ENCODE measurements at places on chromosomes 7 and 10.

DNA sequence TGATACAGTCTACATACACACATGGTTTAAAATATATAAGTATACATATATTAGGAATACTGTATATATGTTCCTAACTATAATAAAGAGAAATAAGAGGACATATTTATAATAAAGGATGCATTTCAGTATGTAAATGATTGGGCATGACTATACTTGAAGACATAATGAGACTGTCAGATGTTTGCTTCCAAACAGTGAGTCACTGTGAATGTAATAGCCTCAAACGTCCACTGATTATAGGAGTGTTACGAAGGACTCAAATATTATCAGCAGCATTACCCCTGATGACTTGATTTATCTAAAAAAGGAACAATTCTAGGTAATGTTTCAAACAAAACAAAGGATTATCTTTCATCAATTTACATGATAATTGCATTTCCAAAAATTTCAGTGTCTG is 39.9 kb upstream of the NRBF2 start:
- DNase-seq, result no peak

DNA sequence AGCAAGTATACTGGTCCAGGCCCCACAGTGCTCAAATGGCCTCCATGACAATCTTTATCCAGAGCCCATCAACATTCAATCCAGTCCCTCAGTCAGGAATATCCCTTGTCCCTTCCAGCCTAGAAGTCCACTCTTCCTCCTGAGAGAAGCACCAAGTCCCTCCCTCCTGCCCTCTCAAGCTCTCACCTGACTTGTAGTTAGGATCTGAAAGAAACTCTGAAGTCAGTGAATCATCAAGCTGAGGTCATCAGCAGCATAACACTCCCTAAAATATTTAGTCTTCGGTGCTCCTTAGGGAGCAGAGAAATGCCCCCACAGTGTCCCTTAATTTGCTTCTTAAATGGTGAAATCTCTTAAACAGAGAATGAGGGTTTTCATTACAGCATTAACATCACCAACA is 31.0 kb downstream of the GRM8 start:
- no peak for DNase-seq

- DNase-seq, result no peak
Measured at GRCh38 chr7:2873686-2874551, 29.8 kb upstream of the GNA12 start.

DNA sequence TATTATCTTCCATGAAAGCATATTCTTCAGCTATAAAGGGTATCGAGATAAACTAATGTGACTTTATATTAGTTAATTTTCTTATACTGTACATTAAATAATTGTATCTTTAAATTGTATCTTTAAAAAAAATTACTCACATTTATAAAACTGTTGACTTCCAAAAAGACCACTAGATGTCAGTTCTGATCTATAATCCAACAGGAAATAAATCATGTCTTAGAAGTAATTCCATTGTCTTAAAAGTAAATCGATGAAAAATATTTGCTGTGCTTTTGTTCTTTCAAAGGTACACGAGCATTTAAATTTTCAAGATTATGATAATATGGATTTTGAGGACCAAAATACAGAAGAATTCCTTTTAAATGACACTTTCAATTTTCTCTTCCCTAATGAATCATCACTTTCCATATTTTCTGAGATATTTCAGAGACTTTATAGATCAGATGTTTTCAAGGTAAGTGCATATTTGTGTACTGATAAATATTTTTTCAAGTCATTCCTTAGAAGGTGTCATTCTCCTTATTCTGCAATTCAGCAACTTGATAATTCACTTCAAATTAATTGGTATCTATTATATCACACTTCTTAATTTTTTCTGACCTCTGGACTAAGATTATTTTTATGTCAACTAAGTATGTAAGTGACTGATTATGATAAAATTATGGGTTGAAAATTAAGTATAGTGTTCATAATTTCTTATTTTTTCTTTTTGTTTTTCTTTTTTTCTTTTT is 138.5 kb downstream of the CPED1 start:
- no peak for DNase-seq

DNA sequence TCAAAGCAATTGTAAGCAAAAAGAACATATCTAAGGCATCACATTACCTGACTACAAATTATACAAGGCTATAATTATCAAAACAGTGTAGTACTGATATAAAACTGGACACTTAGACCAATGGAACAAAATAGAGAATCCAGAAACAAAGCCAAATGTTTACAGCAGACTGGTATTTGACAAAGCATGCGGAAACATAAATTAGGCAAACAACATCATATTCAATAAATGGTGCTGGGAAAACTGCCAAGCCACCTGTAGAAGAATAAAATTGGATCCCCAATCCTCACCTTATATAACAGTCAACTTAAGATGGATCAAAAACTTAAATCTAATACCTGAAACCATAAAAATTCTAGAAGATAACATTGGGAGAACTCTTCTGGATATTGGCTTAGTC is 240.8 kb upstream of the POM121L12 start:
- DNase-seq, result no peak

- DNase-seq, result no peak
Measured at GRCh38 chr10:60967854-60968484, 24.0 kb upstream of the RHOBTB1 start.

DNA sequence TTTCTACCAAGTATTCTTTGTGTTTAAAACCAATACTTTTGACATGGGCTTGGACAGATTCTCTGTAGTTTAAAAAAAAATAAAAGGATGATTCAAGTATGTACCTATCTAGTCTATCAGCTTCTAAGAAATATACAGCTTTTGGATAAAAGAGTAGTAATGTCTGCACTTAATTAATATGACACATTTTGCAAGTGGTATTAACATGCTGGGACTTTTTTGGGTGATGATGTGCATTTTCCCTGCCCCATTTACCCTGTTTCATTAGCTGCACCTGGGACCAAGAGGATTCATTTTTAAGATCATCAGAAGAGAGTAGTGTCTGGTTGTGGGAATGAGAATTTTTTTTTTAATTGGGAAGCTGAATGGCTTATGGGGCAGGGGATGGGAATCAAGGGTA is 236.2 kb upstream of the KLF14 start:
- DNase-seq, result no peak

- DNase-seq, result no peak
Measured at GRCh38 chr10:103548581-103549348, 55.3 kb downstream of the NEURL1 start.

DNA sequence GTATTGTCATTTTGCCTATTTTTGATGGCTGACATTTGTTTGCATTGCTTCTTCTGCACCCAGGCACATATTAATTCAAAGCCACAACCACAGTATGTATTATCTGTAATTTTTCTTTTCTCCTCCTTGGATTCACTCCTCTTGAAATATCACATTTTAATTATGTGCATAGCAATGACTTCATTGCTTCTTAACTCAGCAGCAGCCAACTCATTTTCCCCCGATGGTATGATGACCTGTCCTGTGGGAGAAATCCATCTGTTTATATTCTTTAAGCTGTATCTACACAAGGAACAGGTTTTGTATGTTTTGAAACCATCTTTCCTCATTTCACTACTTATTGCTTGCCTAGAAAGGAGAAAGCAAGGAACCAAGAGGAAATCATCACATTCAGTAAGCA is 588.8 kb downstream of the INHBA start:
- DNase-seq, result no peak

- no peak for DNase-seq
Measured at GRCh38 chr10:38093816-38094157, 350 bp upstream of the ZNF37A start.

GRCh38 chr10:1737222-1738061 is at the start of gene ADARB2:
Gene ADARB2 (minus strand): TSS chr10:1737525.
- DNase-seq, result no peak

- no peak for DNase-seq
Measured at GRCh38 chr7:72309476-72309875, 102.7 kb downstream of the CALN1 start.

Data from CD4-positive, alpha-beta T cell treated with Interleukin-17A for 4 hours (primary cell).